IMR-90 (cell line): ENCODE measurements at places on chromosomes 12 and 14.

DNA sequence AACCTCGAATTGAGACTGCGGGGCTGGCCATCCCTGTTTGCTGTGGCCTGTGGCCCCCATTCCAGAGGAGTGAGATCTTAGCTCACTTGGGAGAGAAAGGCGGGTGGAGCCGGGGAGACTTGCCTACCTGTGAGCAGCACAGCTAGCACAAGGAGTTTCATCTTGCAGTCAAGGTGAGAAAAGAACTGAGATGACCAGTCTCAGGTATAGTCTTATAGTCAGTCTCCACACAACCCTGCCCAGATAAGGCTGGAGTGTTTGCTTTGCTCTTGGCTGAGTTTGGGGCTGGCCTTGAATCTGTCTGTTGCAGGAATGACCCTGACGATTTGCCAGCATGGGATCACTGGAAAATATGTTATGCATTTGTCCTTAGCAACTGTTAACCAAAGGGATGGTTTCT, at the start of gene PLA2G1B:
PLA2G1B (minus strand) TSS at position 187 of the 400 bp plus-strand sequence; CDS start at position 161, 26 bp downstream.
- DNase-seq: no peak

- DNase-seq: peak; percentile 97
These were observed 26.3 kb upstream of the BCDIN3D start for GRCh38 chr12:49868952-49869815.

DNA sequence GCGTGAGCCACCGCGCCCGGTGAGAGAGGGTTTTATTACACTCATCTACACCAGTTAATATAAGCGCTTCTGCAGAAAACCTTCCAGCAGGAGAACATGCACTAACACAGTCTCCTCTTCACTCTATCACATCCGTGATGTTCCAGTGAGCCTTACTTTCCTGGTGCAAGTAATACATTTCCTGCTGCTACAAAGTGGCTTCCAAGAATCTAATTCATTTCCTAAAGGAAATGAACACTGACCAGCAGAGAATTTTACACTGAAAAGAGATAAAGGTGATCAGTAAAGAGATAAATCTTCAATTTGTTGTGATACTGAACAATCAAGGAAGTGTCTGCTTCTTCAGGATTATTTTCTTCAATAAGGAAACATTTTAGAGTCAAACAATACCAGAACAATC, 39.5 kb downstream of the ZFYVE21 start:
- DNase-seq: no peak

DNA sequence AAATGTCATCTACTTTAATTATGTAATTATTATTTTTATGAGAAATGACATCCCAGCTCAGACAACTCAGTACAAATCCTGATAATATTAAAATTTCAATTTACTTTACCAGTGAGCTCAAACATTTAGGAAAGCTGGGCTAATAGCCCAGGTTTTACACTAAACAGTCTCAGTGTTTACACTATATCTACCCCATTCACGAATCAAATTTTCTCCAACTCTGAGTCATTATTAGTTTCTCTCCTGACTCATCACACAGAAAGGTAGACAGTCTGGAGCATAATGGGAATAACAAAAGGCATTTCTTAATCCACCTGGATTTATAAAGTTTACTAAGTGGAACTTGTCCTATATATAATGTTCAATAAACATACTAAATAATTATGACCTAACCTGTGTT, 5.7 kb downstream of the PAWR start:
- DNase-seq: peak; percentile 88

GRCh38 chr12:25482625-25483024, 70.5 kb downstream of the LMNTD1 start:
- no peak for DNase-seq

GRCh38 chr12:57474862-57475261, 4.8 kb downstream of the ARHGAP9 start:
- no peak for DNase-seq

DNA sequence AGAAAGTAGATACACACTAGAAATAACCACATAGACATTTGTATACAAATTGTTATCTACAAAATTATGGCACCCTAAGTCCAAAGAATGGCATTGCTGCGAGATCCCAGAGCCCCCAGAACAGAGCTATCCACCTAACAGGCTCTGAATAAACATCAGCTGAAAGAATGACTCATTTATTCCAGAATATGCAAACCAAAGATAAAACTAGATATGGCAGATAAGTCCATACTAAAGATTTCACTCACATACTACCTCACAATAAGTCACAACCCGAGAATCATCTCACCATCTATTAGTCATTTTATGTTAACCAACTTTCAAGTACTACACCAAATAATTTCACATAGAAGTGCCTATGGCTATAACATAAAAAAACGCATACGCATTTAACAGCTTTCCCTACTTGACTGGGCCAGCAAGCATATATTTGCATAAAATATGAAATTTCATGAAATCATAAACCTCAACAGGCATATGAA, 5.6 kb downstream of the CNIH1 start:
- peak; percentile 84 for DNase-seq

DNA sequence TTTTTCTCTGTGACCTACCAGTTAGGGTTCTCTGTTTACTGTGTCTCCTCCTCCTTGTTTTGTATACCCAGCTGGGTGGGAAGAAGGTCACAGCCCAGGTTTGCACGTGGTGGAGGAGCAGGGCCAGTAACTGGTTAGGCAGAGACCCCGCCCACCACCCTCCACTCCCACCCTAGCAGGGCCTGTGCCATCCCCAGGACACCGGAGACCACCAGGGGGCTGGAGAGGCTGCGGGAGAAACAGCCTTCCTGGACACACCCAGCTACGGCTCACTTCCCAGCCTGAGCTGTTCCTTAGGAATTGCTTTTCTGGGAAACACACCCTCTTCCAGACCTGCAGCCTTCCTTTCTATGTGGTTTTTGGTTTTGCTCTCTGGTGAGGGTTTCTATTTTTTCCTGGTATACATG, 21.1 kb downstream of the BDKRB2 start:
- peak; percentile 64 for DNase-seq

DNA sequence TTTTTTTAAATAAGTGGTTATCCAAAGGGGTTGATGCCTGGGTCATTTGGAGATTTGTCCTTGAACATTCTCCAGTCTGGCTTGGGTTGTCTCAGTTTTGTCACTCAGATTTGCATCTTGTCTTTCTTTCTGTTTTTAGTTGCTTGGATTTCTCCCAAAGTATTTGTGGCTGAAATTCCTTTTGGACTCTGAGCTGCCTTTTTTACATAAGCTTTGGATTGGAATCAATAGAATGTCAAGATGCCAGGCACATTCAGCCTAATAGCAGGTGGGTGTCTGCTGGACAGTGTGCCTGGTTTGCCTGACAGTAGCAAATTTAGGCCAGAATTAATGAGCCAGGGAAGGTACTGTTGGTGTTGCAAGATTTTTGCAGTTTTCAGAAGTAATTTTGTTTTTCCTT, 50.0 kb downstream of the FLRT2 start:
- no peak for DNase-seq

GRCh38 chr14:84129007-84129406, 1400.9 kb upstream of the FLRT2 start:
- DNase-seq: no peak

DNA sequence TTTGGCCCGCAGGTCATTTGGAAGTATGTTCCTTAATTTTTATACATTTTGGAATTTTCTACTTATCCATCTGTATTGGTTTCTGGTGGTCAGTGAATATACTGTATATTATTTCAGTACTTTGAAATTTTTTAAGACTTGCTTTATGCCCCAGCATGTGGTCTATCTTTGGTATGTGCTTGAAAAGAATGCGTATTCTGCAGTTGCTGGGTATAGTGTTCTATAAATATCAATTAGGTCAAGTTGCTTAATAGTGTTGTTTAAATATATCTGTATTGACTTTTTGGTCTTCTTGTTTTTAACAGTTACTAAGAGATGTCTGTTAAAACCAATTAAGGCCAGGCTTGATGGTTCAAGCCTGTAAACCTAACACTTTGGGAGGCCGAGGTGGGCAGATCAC, 21.7 kb upstream of the SIX1 start:
- peak; percentile 8 for DNase-seq

DNA sequence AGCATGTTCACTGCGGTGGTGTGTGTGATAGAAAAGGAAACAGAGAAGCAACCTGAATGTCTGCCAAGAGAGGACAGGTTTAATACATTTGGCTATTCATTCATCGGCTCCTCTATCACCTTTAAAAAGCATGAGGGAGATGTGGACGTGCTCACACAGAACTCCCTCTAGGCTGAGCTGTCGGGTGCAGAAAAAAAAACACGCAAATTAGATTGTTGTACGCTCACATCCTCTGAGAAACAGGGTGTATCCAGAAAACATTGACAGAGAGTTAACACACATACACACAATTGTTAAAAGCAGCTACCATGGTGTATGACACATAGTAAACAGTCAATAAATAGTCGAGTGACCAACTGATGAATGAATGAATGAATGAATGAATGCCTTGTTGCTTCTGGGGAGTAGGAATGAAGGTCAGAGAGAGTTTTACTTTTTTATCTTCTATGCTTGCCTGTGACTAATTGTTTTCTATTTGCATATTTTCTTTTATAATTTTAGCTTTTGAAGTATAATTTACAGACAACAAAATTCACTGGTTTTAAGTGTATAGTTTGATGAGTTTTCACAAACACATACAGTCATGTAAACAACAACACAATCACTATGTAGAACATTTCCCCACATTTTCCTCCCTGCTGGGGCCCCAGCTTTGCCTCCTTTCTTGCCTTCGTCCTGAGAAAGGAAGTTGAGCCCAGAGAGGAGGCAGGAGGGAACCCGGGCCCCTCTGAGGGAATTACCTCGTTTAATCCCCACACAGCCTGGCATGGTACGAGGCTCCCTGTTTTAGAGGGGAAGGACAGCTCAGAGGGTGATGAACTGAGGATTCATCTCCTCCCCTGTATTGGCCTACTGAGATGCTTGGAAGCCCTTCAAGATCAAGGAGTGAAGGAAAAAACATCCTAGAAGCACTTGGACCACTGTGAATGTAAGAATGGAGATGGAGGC, 19.7 kb upstream of the FAM222A start:
- DNase-seq: no peak

- no peak for DNase-seq
These were observed 154.5 kb downstream of the NDUFA12 start for GRCh38 chr12:94848966-94849365.

GRCh38 chr12:69044887-69045286, 111.9 kb upstream of the CPM start:
- DNase-seq: no peak

GRCh38 chr12:104737791-104738301, 220.2 kb downstream of the SLC41A2 start:
- no peak for DNase-seq

GRCh38 chr12:54593135-54593534, 4.7 kb upstream of the PPP1R1A start:
- no peak for DNase-seq

DNA sequence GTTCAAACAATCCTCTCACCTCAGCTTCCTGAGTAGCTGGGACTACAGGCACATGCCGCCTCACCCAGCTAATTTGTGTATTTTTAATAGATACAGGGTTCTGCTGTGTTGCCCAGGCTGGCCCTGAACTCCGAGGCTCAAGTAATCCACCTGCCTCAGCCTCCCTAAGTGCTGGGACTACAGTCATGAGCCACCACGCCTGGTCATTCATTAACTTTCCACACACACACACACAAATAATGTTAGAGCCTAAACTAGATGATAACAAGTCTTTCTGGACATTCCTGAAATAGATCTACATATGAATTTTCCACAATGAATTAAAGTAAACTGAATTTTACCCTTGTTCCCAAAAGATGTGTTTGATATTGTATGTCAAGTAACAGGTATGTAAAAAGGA, 776.0 kb downstream of the GALC start:
- DNase-seq: no peak

GRCh38 chr12:67237231-67237630, 31.9 kb upstream of the CAND1 start:
- no peak for DNase-seq

DNA sequence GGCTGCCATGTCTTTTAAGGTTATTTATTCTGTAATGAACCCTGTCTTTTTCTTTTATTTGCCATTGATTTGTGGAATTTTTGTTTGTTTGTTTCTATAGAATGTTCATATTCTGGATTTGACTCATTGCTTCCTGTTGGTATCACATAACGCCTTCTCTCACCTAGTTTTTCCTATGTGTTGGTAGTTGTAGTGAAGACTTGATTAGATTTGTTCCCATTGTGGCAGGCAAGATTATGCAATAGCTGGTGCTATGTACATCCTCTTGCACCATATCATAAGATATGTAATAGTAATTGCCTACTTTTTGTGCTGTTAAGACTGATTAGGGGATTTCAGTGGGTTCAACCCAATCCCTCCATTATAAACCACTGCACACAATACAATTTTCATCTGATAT, 3.9 kb upstream of the KRT6B start:
- no peak for DNase-seq

DNA sequence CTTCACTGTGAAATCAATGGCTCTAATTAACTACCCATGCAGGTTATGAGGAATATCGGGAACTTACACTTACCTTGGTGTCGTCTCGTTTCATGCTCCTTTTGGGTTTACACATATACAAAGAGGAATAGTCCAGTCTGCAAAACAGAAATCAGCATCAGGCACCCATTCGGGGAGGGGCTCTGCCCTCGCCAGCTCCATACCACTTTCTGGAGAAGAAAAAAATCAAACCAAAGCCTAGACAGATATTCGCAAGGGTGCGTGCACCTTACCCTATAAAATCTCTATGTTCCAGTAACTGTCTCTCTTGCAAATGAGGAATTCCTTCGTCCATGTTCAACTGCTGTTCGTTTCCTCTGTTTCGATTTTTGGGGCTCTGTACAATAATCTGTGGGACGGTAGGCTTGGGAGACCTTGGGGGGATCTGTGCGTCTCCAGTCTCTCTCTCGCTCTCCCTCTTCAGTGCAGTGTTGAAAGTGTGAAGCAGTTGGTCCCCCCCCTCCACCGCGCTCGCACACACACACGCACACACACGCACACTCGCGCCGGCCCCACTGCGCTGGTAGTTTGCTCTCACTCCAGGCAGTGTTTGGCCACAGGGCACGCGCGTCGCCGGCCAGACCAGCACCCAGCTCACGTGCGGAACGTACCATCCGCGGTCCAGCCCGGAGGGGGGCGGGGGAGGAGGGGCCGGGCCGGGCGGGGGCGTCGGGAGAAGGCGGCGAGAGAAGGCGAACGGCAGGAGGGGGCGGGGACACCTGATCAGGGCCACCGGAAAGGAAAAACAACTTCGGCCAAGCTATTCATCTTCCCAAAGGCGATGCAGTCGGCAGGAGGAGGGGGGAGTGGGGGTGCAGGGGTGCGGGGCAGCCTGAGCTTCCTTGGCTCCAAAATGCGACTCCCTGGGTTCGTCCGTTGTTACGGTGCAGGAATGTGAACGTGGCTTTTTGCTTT, at the start of gene BHLHE41:
BHLHE41 (minus strand) TSS at position 592 of the 954 bp plus-strand sequence; CDS start at position 334, 258 bp downstream.
- peak; percentile 36 for DNase-seq

- no peak for DNase-seq
These were observed 31.9 kb downstream of the TSPAN19 start for GRCh38 chr12:85004204-85004603.

DNA sequence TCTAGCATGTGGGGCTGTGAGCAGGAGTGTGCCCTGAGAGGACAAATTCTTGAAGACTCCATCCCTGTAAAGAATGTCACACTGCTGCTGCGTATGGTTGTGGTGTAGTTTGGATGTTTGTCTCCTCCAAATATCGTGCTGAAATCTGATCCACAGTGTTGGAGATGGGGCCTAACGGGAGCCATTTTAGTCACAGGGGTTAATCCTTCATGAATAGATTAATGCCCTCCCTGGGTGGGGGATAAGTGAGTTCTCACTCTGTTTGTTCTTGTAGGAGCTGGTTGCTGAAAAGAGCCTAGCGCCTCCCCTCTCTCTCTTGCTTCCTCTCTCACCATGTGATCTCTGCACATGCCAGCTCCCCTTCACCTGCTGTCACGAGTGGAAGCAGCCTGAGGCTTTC, 94.5 kb upstream of the VASH1 start:
- no peak for DNase-seq
